Substantia nigra (tissue), 51 donors: ENCODE measurements at places on chromosomes 16 and 17.

GRCh38 chr16:89315791-89316581 is 98.5 kb downstream of the ZNF778 start:
- no peak for DNase-seq

DNA sequence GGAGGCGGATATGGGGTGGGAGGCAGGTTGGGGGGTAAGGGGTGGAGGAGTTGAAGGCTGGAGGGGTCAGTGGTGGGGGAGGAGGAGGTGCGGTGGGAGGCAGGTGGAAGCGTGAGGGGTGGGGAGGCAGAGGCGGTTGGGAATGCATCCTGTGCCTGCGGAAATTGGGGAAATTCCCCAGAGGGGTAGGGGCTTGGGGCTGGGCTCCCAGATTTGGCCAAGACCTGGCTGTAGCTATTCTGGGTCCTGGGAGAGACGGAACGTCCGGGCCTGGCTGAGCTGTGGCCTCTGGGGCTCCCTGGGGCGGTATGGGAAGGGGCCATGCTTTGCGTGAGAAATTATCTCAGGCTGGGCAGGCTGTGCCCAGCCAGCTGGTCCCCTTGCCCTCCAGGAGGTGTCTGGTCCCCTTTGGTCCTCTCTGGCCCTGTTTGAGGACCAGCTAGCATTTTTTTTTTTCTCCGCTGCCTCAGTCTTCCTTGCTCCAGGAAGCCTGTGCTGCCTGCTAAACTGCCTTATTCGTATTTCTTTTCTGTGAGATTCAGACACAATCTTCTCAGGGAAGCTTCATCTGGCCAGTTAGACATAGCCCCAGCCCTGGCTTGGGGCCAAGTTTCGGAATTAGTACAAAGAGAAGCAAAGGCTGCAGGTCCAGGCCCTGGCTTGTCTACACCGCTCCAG is 7.3 kb upstream of the TRPV2 start:
- no peak for DNase-seq

- DNase-seq = no peak
Observed at GRCh38 chr16:67271446-67271845, 7.9 kb upstream of the PLEKHG4 start.

DNA sequence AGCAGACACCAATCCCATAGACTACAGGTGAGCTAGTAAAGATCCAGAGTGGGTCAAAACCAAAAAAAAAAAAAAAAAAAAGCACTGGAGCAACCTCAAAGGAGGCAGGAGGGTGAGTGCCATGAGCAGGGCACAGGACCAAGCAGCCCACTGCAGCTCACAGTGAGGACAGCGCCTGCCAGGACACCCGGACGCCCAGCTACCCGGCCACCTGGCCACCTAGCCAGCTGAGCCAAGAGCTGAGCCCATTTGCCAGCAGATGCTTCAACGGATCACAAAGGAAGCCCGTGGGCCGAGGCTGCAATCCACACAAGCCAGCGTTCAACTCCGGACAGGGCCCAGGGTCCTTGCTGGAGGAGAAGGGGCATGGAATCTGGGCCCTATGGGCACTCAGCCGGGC is 15.1 kb downstream of the AXIN1 start:
- DNase-seq = no peak

DNA sequence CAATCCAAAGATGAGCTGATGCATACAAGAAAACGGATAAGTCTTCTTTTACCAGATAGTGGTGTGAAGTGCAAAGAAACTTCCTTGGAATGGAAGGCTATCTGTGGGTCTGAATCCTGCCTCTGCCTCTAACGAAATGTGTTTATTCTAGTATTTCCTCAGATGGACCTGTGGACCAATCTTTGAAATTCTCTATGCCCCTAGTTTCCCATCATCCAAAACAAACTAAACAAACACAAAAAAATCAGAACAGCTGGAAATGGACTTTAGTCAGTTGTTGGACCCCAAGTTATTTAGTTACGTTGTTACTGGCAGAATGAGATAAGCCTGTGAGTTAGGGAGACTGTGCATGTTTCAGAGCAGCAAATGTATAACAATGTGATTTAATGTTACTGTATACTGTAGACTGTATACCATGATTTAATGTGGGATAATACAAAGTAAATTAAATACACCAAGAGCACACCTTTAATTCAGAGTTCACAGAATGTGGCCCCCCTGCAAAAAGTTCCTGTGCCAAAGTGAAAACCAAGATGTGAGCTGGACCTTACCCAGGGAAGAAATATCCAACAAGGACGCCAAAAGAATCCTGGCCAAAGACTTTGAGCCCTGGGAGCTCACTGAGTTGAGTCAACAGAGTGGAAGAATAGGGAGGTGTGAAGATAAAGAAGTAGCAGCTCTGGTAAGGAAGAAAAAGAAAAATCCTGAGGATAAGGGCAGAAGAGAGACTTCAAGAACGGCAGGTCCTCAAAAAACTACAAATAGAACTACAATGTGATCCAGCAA is 255.2 kb downstream of the CNTNAP4 start:
- no peak for DNase-seq

DNA sequence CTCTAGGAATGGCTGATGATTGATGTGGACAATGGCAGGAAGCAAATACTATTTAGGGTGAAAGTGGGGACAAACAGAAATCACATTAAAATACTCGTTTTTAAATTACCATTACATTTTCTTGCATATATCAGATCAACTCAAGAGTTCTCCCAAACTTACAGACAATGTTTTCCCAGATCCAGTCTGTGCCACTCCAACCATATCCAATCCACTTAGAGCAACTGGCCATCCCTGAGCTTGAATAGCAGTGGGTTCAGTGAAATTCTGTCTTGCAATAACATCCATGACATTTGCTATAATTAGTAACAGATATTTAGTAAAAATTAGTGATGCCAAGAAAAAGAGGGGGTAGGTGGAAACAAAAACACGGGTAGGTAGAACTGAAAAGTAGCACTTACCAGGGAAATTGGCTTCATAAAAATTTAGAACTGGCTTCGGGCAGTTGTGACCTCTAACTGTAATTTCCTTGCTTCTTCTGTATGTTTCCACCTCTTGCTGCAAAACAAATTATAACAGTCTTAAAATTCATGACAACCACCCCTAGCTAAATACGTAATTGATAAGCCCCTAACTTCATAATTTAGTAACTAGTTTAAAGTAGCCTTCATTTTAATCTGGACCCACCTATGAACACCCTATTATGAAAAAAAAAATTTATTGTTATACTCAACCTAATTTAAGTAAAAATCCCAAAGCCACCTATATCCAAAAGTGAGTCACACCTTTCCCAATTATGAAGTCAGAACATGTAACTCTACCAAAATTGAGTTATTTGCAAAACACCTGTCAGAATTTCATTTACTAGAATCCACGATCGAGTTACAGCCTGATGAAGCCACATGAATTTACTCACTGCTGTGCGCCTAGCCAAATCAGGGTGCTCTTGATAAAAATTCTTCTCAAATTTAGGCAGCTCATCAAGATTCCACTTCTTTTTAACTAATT is 2.0 kb downstream of the DDX5 start:
- no peak for DNase-seq
